ENCODE measurements at places on chromosomes 5 and 9. TPM values are rescaled to one million over a fixed set of nuclear protein-coding genes. Genes with fewer than 3 reads are reported as not detected.

GCNT4 gene
- polyA plus RNA-seq = not detected

- H3K27me3 ChIP-seq = no peaks in the 10 kb centered on the region
- H3K4me1 ChIP-seq = no peaks in the 10 kb centered on the region
- no peaks in the 10 kb centered on the region for H3K36me3 ChIP-seq
- DNase-seq = no peak
- no peak overlapping the region for H3K4me3 ChIP-seq
Observed at GRCh38 chr9:27664121-27664779, 91.0 kb upstream of the C9orf72 start.

DNA sequence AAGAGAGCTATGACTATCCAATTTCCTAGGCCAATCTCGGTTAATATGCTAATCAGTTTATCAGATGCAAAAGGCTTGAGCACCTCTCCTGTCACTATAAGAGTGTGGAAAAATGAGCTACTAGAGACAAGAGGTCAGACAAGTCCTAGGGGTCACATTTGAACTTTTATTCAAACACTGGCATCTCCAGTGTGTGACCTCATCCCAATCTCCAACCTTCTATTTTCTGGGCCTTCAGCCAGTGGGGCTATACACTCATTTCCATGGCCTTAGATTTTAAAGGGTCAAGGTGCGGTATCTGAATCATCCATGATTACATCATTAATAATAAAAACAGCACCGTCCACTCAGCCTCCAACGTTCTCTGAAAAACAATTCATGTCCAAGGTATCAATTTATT lies 139.6 kb upstream of the LRRTM2 start:
- H3K27me3 ChIP-seq = no peaks in the 10 kb centered on the region
- H3K4me1 ChIP-seq = no peaks in the 10 kb centered on the region
- H3K4me3 ChIP-seq = no peak overlapping the region

DNA sequence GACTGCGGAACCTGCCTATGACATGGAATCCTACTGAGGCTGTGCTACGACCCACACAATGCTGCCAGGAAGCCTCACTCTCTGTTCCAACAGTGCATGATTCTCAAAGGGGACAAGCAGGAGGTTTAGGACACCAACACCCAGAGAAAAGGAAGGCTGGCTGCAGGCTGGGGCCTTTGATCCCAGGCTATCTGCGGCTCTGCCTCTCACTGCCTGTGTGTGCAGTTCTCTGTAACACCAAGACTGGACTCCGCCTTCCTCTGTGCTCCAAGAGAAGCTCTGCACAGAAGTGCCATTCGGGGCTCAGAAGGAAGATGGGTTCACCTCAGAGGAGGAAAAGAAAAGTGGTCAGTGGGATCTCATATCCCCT lies 20.5 kb downstream of the ANKH start:
- no peak for DNase-seq
- no peaks in the 10 kb centered on the region for H3K4me1 ChIP-seq
- H3K36me3 ChIP-seq = no peaks in the 10 kb centered on the region
- no peak overlapping the region for H3K27ac ChIP-seq
- no peak overlapping the region for H3K4me3 ChIP-seq
- no peaks in the 10 kb centered on the region for H3K27me3 ChIP-seq

CDO1 gene
- 0.10 TPM for polyA plus RNA-seq

ITK gene
- 0.17 TPM for polyA plus RNA-seq

All from GM12878 (cell line).